HS-27A (cell line): ENCODE measurements at places on chromosomes 3 and 15.

DNA sequence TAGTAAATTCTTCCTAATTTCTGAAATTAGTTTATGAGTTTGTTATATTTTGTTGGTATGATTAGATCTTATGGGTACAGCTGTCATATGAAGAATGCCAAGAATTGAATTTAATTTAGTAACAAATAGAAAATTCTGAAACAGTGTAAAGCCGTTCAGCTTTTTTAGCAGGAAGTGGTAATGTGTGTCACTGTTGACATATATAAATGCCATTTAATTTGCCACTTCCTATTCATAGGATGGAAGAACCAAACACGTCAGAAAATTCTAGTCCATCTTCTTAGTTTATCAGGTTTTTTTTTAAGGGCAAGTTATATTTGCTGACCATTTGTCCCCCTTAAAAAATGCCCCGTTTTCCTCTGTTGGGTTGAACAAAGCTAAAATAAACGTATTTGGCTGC is 43.0 kb downstream of the RAB8B start:
- DNase-seq: no peak

DNA sequence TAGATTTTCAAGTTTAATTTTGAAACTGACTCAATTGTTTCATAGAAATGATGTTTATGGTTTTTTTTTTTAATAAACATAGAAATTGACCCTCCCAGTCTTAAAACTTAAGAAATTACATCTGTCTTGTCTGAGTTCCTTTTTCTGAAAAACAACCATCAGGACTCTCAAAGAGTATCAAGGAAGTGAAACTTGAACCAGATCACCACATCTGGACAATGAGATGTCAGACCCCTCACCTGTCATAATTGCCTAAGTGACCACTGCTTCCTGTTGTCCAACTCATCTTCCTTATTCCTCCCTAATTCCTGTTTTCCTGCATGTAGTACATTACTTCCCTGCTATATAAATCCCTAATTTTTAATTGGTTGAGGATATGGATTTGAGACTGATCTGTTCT is 441.5 kb upstream of the ARHGEF26 start:
- no peak for DNase-seq

DNA sequence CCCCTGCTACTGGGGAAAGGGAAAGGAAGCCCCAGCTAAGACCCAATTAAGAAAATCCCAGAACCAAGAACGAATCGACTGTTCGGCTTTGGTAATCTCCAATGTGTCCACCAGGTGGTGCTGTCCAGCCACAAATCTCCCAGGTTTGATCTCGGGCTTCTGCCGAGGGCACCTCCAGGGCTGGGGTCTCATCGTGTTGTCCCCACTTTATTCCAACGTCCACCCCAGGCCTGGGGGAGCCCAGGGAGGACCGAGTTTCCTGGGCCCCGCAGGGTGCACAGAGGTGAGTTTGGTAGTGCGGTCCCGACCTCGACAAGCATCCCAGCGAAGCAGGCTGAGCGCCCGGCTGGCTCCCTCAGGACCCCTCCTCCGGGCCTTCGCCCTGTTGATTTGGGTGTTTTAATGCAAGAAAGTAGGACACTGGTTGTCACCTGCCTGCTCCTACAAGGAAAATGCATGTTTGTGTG is 185.1 kb downstream of the GOLGA6L6 start:
- no peak for DNase-seq

GRCh38 chr3:49057268-49057667 is 28.1 kb upstream of the IMPDH2 start:
- no peak for DNase-seq

- no peak for DNase-seq
Observed at GRCh38 chr3:24201301-24201700, 256.2 kb downstream of the NR1D2 start.

DNA sequence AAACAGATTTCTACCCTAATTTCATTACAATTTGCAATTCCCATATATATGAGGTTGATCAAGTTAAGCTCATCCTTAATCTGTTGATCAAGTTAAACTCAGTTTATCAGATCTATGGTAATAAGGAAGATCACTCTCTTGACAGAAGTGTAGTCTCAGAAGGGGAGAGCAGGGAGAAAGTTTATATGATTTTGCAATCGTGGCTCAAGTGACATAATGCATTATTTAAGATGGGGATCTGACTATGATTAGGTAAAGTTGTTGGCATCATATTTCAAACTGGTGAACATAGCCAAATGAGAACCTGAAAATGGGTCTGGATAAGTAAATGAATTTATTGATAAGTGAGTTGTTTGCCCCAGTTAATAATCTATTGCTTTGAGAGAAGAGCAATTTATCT is 995.3 kb downstream of the OTOL1 start:
- peak; percentile 24 for DNase-seq
